ENCODE measurements at places on chromosomes 5 and 9.

DNA sequence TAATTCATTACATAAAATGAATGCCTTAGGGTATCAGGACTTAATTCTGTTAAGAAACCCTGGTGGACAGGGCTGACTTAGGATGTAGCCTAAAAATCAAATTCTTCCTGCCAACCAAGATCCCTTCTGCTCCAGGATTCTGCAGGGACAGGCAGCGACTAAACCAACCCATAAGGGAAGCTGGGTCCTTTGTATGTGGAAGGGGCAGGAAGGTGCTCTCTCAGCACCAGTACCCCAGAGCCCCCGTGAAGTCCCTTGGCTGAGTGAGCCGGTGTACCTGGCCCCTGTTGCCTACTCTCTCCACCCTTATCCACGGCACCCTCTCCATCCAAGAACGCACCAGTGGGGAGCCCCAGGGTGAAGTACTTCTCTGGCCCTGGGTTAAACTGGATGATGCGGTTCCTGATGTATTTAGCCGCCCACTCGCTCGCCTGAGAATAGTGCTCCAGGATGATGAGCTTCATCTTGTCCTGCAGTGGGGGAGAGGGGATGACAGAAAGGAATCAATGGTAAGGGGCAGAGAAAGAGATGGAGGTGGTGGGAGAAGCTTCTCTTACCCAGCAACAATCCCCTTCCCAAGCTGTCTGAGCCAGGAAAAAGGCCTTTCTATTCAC lies 1.1 kb downstream of the GNPDA1 start:
- DNase-seq: no peak

- no peak for DNase-seq
Observed at GRCh38 chr9:94031946-94032345, 52.3 kb upstream of the PTPDC1 start.

GRCh38 chr9:33837138-33837537 lies 20.2 kb downstream of the UBE2R2 start:
- no peak for DNase-seq

DNA sequence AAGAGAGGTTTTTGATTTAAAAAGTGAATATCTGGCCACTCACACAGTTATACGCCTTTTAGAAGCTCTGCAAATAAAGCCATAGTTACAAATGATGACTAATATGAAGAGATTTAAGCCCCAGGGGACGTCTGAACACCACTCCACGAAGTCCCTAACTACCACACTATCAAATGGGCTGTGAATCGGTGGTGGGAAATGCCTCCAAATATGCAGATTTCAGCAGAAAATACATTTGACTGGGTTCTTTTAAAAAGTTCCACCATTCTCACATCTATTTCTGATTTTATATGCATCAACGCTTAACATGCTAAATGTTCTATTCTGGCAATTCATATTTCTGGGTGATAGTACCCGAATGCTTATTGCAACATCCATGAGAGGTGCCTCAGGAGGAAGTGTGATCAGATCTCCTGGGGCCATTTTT lies 22.5 kb downstream of the TICAM2 start:
- DNase-seq: no peak

- DNase-seq: no peak
Observed at GRCh38 chr9:72749276-72749675, 203.6 kb downstream of the ALDH1A1 start.

- no peak for DNase-seq
Observed at GRCh38 chr9:91180240-91180929, 181.3 kb downstream of the AUH start.

DNA sequence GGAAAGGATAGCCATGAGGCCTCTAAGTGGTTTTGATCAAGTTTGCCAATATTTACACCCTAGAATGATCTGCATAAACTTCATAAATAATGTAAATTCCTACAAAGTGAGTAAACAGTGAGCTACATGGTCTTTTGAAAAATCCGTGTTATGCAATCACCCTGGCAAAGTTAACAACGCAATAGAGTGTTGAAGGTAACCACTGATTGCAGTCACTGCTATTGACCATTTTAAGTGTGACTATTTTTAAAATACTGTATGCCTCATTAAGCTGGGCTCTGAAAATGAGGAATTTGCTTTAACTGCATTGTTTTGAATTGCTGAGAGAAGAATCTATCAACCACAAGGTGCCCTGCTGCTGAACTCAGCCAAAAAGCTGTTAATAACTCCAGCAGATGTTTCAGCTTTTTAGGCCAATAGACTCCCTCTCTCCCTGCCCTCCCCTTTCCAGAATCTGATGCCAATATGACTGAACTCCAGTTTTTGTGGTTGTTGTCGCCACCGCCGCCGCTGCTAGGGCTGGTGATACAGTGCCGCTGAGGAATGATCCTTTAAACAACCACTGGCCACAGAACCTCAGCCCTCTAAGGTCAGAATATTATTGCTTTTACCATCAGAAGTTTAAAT lies 35.3 kb upstream of the SMARCA2 start:
- DNase-seq: no peak

DNA sequence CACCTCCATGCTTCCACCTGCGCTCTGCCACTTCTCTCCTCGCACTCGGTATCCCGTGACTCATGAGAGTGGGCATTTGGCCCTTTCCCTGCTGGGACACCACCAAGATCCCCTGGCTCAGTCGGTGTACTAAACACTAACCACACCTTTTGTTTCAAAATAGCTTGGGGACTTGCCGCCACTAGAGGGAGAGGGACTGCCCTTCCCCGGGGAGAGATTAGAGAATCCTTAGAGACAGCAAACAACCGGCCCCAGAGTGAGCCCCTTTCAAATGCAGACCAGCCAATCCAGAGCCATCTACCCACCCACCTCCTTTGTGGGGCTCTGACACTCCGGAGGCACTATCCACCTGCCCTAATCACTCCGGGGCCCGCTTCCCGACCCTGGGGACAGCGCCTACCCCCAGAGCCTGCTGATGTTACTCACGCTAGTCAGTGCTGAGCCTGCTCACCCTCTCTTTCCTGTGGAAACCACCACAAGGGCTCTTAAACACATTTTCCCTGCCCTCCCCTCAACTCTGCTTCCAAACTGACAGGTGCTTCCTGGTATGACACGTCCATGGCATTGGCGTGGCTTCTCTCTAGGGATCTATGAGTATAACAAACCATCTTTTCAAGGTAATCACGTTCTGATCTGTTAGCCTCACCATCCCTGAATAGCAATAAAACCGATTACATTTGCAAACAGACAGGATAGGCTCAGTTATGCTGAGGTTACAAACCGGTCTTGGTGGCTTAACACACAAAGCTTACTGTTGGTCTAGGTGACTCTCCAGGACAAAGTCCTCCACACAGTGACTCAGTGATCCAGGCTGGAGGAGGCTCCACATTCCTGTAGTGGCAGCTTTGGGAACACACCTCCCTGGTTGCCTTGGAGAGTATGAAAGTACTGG lies 180.1 kb upstream of the MVB12B start:
- peak; percentile 31 for DNase-seq

GRCh38 chr5:175680020-175680419 lies 22.1 kb downstream of the HRH2 start:
- DNase-seq: no peak

- no peak for DNase-seq
Observed at GRCh38 chr5:109411627-109412026, 1.9 kb upstream of the PJA2 start.

DNA sequence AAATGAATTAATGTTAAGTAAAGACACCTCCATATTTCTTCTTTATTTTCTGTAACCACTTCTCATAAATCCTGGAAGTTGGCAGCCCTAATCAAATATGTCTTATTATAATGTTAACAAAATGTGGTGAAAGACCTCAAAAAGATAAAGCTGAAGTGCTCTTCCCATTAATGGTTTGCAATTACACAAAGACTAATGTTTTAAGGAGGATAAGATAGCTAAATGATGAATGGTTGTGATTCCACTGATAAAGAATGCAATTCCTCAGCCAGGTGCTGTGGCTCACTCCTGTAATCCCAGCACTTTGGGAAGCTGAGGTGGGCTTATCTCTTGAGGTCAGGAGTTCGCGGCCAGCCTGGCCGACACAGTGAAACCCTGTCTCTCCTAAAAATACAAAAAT lies 125.8 kb upstream of the SNX2 start:
- no peak for DNase-seq

DNA sequence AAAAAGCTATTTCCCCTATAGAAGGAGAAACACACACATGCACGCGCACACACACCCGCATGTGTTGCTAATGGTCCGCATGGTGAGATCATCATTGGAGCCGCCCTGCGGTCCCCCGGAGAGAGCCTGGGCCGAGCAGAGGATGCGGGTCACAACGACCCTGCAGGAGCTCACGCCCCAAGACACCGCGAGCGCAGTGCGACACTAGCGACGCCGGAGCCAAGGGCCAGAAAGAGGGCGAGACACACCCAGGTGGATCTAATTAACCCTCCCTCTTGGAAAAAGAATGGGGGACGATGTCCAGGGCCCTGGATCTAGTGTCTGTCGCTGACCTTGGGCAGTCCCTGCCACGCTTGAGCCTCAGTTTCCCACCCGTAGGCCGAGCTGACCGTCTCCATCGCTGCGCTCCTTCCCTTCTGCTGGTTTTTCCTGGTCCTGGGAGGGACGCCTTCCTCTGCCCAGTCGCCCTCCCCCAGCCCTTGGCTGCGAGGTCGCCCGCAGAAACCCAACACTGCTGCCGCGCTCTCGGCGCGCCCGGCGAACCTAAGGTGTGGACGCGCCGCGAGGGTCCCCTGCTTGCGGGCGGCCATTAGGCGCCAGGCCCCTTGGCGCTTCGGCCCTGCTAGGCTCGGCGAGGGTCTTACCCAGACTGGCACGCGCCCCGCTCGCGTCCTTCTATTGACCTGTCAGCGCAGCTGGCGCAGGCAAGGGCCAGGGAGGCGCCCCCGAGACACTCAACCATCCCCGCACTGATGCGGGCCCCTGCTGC lies 47.5 kb upstream of the RNF20 start:
- no peak for DNase-seq

DNA sequence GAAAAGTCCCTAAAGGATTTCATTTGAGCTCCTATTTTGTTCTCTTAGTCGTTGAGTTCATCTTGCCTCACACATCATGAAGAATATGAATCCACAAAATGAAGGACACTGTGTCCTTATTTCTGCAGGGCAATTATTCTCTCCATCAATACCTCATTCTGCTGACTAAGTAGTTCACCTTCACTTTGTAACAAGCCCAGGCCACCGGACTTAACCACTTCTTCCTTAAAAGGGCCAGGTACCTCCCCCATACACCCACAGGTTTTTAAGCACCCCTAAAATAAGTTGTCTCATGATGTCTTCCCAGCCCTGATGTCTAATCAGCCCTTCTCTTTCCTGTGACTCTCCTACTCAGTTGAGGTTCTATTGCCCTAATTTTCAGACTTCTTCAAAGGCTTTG lies 67.1 kb upstream of the PLPP6 start:
- DNase-seq: no peak

DNA sequence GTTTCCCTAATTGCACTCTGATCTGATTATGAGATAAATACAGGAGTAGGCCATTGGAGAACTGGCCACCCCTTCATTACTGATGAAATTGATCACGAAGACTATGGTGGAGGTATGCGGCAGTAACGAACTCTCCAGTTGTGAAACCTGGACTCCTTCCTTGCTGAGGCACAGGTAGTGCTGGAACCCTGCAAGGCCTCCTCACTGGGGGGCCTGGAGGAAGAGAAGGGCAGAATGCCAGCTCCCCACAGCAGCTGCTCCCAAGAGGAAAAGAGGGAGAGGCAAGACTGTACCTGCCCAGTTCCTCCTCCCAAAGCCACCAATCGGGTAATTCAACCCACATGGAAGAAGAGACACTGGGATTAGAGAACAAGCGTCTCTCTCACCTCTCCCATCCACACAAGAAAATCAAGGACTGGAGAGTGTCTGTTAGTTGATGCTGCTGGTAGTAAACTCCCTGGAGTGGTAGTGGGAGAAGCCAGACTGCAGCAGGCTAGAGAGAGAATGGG lies 19.1 kb upstream of the TRIO start:
- no peak for DNase-seq

- DNase-seq: no peak
Observed at GRCh38 chr5:71666321-71666720, 52.8 kb upstream of the CARTPT start.

DNA sequence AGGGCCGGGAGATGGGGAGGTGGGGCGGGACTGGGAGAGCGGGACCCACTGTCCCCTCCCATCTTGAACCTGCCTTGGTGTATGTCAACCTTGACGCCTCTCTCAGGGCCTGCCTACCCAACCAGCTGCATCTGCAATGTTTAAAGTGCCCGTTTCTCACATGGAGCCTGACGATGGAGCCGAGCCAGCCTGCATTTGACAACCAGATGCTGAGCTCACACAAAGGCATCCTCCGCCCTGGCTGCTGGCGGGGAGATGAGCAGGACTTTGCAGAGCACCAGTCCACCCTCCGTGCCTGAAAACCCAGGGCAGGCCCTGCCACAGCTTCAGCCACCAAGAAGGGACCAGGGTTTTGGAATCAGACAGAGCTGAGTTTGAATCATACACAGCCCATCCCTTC lies 141.1 kb upstream of the SMIM23 start:
- no peak for DNase-seq

DNA sequence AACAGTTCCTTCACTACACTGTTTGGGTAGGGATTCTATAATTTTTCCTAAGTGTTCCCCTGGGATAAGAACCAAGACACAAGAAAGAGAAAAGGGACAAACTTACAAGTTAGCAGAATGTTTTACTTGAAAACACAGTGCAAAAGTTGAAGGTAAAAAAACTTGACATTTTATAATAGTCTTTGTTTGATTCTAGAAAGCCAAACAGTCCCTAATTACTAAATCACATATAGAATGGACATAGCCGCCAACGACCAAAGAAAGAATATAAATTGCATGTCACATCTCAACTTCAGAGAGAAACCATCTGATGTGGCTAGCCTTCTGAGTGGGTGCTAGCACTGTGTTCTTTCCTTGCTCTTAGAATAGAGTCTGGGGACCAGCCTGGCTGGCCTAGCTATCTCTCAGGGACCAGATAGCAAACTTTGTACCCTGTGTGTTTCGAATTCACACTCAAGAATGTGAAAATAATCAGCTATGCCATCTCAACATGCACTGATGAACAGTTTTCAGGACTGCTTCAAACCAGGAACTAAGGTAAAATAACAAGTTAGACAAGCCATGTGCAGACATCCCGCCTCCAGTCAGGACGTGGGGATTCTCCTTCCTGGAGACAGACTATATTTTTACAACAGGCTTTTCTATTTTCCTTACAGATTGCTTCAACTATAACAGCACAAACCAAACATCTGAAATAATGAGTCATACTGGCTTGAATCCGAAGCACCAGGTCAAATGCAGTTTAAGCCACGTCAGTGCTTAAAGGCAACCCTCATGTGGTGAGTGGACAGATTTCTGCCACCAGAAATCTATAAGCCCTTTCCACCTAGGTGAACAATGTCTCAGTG lies 53.7 kb downstream of the LHFPL2 start:
- no peak for DNase-seq

- no peak for DNase-seq
Observed at GRCh38 chr9:124754289-124754688, 16.8 kb downstream of the NR6A1 start.

GRCh38 chr5:54090495-54091120 lies 219.8 kb downstream of the ARL15 start:
- no peak for DNase-seq

All from activated CD4-positive, alpha-beta T cell treated with anti-CD3 and anti-CD28 coated beads, Interleukin-2, amount 50 U/mL, for 48 hours (primary cell).